ENCODE measurements at places on chromosomes 1 and 21.
A peak's percentile ranks its signal among the peaks of the same experiment; 100 is the strongest.

DNA sequence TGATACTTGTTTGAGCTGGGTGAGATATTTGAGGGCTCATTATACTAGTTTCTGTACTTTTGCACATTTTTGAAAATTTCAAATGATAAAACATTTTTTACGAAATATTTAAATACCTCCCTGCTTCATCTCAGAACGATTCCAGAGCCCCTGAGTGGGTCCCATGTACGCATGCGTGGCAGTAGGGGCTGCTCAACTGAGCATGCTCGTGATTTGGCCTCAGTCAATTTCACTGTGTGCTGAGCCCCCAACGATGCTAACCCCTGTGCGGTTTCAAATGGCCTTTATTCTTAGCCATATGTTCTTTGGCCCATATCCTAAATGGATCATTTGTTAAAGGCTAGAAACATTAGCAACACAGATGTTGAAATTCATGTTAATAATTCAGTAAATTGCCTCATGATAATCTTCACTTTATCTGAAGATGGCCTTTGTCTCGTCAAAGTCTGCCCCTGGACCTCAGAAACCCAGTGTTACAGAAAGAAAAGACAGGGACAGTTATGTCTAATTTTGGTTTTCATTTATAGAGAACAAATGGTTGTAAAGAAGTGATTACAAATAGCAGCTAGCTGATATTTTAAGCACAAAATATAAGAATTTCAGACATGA lies 108.2 kb downstream of the MRPS6 start:
- no peak for DNase-seq

- DNase-seq = no peak
Observed at GRCh38 chr21:35051287-35051818, 2.3 kb upstream of the RUNX1 start.

GRCh38 chr1:229699613-229700267 lies 73.7 kb downstream of the URB2 start:
- DNase-seq = no peak

- peak; percentile 30 for DNase-seq
Observed at GRCh38 chr1:119279456-119280381, 88.9 kb upstream of the HAO2 start.
